AML-193 (cell line): ENCODE measurements at places on chromosomes 11 and 22.
A peak's percentile ranks its signal among the peaks of the same experiment; 100 is the strongest.

DNA sequence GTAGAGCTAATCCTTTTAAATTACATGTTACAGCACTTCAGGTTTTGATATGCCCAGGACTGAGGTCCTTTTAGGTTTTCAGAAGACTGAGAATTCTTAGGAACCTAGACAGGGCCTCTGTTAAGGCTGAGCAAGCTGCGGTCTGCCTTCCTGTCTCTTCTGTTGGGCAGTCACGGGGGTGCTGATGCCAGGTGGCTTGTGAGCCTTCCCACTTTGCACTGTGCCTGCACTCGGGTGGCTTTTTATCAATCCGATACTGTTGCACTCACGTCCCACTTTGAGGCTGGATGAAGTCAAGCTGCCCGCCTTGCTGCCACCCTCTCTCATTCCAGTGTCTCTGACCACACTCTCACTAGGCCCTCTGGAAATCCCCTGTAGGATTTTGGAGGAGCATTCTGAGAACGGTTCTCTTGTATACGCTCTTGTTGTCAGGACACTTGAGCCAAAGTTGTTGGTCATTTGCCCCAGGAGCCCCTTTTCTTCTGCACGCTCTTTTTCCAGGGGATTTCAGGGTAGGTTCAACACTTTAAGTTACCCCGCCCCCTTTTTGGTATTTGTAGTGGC, 141.8 kb downstream of the TEAD1 start:
- no peak for DNase-seq

DNA sequence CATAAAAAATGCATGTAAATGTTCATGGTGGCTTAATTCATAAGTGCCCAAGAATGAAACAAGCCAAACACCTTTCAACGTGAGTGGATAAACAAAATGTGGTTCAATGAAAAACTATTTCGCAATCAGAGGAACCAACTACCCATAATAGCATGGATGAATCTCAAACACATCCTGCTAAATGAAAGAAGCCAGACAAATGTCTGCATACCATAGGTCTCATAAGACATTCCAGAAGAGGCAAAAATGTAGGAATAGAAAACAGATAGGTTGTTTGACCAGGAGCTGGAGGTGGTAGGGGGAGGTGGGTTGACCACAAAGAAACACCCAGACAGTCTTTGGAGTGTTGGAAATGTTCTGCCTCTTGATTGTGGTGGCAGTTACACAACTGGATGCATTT, 13.2 kb upstream of the OSBPL5 start:
- no peak for DNase-seq

GRCh38 chr22:30197389-30197788, 49.2 kb downstream of the LIF start:
- DNase-seq, result no peak

GRCh38 chr11:95242091-95242844, 11.3 kb upstream of the SESN3 start:
- DNase-seq, result no peak

DNA sequence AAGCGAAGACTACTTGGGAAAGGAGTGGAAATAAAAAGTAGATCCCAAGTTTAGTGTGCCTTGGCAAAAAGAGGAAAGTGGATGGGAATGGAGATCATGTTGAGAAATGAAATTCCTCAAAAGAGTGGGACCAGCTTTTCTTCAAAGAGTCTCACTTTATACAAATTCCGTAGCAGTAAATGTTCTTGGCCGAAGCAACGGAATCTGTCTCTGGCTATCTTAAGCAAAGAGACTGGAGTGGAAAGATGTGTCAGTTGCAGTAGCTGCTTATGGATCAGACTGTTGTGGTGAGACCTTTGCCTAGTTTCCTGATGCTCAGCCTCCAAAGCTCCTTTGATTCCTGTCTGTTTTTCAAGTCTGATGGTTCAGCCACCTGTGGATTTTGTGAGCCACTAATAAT, 73.6 kb downstream of the CSTPP1 start:
- DNase-seq, result no peak

DNA sequence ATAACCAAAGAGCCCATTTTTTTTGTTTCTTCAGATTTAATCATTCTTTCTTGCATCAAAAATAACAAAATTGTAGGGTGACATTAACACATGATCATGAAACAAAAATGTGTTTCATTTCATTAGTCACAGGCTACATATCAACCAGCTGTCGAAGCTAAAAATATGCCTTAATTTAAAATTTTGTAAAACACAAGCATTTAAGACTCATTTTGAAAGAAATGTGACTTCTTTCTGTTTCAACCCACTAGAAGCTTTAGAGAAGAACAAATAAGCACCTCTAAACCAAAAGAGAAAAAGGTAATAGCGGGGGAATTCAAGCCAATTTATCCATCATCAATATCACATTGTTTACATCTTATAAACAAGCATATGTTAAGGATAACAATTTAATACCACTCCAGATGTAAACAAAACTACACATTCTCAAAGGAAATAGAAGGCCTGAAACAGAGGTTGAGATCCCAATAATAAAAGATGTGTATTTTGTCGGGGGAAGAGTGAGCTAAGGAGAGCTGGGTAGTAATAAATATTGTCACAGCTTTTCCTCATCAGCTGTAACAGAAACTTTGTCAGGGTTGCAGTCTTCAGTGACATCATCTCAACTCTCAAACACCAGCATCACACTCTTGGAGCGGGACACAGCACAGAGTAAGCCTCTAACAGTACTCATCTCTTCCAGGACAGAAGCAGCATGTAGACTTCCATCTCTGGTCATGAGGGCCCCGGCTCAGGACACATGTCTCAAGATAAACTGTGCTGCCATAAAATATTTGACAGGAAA, 42.0 kb downstream of the ALG9 start:
- DNase-seq, result no peak

DNA sequence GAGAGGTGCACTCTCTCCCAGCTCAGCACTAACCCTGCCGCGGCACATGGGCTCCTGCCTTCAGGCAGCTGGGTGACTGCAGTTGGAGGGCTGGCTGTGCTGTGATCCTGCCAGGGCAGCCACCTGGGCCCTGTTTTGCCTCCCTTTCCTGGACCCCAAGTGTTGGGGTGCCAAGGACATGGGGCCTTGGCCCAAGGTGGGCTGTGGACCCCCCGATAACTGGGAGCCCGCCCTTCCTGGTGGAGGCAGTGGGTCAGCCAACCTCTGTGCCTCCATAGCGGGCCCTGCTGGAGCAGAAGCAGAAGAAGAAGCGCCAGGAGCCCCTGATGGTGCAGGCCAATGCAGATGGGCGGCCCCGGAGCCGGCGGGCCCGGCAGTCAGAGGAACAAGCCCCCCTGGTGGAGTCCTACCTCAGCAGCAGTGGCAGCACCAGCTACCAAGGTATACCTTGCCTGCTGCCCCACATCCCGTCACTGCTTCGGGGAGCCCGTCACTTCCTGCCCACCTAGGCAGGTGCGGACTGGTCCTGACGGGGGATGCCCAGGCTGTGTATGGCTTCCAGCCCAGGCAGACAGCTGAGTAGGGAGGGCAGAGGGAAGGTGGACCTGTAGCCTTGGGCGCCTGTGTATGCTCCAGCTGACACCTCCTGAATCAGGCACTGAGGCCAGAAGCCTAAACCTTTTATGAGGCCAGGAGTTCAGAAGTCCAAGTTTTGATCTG, 8.9 kb downstream of the TUB start:
- no peak for DNase-seq

GRCh38 chr22:21819183-21819770, 48.2 kb downstream of the MAPK1 start:
- no peak for DNase-seq

DNA sequence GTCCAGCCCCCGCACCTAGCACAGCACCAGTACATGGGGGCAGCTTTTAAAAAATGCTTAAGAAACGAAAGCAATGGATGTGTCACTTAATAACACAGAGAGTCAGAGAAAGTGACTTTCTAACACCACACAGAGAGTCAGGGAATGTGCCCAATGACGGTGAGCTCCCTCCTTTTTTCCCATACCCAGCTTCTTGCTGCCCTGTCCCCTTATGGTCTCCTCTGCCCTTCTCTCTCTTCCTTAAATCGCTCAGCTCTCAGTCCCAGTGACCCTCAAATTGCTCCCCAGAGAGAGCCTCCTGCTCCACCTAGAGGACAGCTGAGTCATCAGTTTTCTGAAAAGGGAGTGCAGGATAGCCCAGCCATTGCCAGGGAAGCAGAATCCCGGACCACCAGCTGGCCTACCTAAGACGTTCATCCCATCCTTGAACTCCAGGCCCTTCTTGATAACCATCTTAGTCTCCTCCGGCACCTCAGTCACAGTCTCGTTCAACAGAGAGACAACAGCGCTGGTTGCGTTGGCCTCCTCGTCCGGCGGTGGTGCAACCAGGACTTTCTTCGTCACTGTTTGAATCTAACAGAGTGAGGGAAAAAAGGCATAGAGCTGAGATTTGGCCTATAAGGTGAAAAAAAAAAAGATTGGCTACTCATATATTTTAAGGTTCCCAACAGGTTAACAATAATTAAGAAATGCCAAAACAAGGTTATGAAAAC, 113.5 kb downstream of the SLC1A2 start:
- peak; percentile 16 for DNase-seq

- no peak for DNase-seq
Measured at GRCh38 chr22:22130953-22131608, 113.5 kb upstream of the VPREB1 start.

GRCh38 chr22:37204045-37204655, 8.1 kb downstream of the SSTR3 start:
- no peak for DNase-seq

DNA sequence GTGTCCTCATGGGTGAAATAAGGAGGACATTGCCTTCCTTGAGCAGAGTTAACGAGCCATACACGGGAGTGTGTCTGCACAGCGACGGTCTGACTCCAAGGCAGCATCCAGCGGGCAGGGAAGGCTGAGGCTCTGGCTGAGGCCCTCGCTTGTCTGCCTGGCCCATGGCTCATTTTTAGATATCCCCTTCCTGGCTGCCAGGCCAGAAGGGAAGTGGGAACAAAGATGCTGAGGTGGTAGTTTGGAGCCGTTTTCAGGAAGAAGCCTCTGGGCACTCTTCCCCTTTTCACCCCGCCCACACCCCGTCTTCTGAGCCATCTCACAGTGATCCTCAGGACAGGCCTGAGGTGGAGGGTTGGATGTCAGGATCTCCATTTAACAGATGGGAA, 3.0 kb upstream of the SLCO2B1 start:
- DNase-seq, result no peak

DNA sequence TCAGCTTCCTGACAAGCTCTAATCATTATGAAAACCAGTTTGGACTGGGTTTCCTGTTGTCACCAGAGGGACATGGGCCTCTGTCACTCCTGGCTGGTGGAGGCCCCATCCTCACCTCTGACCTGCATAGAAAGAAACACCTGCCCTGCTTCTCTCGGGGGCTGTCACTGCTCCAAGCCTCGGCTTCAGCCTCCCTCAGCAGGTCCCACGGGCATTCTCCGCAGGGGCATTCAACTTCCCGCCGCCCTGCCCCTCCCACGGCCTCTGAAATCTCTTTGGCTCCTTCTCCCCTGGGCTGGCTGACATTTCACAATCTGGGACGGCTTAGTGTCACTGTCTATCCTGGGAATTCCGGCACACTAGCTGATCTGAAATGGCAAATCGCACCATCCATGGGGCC, 257.9 kb downstream of the CTTN start:
- DNase-seq, result no peak

GRCh38 chr11:99973993-99974392, 713.1 kb upstream of the ARHGAP42 start:
- no peak for DNase-seq

- DNase-seq, result no peak
Measured at GRCh38 chr11:44110231-44110679, 14.8 kb downstream of the EXT2 start.

- no peak for DNase-seq
Measured at GRCh38 chr22:49749885-49750510, 77.7 kb downstream of the BRD1 start.

- DNase-seq, result peak; percentile 20
Measured at GRCh38 chr11:127470306-127470884, 469.8 kb upstream of the KIRREL3 start.

DNA sequence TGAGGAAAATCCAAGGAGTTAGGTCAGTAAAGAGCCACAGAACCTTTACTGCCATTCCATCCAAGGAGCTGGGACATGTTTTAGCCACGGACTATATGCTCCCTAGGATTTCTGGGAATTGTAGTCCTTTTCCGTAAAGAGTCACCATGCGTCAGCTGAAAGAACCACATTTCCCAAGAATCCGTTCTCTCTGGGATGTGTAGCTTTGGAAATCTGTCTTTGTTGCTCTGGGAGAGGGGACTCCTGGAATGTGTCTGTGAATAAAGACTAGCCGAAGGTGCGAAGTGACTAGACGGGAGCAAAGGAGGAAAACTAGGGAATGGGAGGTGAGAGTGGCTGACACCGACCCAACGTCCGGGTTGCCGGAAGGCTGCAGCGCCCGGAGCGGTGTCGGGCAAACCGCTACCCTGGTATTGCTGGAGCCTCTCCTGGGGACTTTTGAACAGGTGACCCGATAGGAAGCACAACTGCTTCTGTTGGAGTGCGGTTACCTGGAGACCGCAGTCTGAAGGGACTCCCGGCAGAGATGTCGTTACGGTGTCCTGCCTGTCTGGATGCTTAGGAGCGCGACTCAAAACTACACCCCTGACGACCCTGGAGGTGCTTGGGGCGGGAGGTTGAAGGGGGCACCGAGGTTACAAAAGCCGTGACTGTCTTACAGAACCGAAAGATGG, at the start of gene IFTAP:
Gene IFTAP, plus strand, starts transcription at position 187 of the 674 bp plus-strand sequence. CDS start 15,602 bp downstream, outside the sequence.
- DNase-seq, result peak; percentile 45

DNA sequence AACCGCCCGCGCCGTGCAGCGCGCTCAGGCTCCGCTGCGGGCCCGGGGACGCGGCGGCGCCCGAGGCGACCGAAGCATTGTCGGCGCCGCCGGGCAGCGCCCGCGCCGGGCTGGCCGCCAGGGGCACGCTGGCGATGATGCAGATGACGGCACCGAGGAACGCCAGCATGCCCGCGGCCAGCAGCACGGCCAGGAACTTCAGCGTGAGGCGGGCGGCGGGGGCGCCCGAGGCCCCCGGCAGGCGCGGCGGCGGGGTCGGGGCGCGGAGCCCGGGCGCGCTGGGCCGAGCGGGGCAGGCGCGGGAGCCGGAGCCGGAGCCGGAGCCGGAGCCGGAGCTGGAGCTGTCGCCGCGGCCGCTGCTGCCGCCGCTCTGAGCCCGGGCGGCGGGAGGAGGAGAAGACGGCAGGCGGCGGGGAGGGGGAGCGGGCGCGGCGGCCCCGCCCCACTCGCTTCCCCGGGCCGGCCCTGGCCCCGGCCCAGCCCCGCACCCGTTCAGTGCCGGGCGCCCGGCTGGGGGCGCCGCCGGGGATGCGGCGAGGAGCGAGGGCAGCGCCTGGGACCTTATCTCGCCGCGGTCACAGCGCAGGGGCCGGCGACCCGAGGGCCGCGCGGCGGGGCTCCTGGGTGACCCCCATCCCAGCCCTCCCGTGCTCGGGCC, at the start of gene NPTXR:
Gene NPTXR, minus strand, starts transcription at position 372 of the 658 bp plus-strand sequence.
- peak; percentile 33 for DNase-seq

GRCh38 chr11:945986-946385, 20.3 kb downstream of the AP2A2 start:
- no peak for DNase-seq

DNA sequence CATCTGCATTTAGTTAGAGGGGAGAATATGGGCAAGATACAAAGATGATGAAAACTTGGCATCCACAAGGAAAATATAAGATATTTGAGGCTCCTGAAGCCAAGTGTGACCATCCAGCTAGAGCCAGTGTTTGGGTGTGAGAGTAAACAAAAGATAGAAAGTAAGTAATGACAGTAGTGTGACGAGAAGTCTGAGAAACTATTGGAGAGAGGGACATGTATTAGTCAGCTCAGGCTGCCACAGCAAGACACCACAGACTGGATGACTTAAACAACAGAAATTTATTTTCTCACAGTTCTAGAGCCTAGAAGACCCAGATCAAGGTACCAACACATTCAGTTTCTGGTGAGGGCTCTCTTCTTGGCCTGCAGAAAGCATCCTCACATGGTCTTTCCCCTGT, 6.4 kb upstream of the CCKBR start:
- no peak for DNase-seq
